ENCODE measurements at places on chromosomes 6 and 20.

- no peak for DNase-seq
Measured at GRCh38 chr6:126063512-126064146, 77.3 kb downstream of the TRMT11 start.

DNA sequence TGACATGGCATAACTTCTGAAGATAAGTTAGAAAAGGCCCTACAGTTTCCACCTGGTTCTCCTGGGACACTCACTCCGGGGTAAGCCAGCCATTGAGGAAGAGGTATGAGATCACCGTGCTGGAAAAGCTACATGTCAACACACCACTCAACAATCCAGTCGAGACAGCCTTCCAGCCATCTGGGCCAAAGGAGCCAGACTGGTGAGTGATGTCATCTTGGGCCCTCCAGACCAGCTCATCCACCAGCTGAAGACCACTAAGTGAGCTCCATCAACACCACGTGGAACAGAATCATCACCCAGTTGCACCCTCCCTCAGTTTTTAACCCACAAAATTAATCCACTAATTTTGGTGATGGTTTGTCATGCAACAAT lies 32.3 kb upstream of the RSPO4 start:
- no peak for DNase-seq

DNA sequence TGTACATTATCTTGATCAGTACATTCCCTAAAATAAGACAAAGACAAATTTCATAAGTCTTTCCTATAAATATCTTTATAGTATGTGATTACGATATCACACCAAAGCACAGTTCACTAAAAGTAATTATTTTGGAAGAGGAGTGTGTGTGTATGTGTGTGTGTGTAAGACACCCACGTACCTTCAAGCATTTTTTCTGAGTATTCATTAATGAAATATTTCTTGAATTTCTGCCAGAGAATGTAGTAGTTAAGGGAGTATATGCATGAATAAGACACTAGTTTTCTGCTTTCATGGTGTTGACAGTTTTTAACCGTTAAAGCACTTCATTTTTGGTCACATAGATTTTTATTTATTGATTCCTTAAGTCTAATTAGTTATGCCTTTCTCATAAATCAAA lies 36.8 kb downstream of the MANEA start:
- no peak for DNase-seq

DNA sequence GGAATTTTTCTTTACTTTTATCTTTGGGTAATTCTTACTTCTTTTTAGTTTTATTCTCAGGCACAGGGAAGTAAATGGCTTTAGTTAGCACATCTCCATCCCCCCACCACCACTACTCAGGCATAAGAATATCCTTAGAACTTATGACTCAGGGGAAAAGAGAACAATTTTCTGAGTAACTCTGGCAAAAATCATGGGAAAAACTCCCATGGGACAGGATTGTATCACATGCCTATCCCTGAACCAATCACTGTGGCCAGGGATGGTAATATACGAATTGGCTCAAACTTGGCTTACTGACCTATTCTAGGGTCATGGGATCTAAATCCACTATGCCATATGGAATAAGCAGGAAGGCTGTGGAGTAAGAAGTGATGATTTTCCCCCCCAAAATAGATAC lies 339.1 kb downstream of the BTBD3 start:
- DNase-seq = no peak

- no peak for DNase-seq
Measured at GRCh38 chr6:122283884-122284283, 115.6 kb upstream of the HSF2 start.

DNA sequence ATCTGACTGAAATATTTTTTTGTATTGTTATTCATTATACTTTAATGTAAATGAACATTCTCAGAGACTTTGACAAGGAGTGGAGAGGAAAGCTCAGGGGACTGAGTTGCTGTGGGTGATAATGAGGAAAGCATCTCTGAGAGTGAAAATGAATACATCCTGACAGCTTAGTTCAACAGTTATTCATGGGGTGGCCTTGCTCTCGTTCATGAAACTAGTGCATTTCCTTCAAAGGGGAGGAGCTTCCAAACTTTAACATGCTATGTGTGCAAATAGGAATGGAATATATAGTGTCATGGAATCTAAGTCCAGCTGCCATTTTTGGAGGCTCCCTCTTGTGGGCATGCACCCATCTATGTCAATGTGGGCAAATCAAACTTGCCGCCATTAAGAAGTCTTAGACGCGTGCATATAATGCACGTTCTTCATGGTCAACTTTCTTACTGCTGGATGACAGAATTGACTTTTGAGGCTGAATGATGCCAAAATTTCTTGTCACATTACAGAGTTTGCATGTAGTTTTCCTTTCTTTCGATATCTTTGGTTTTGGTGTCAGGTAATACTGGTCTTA lies 124.3 kb upstream of the TMEM170B start:
- DNase-seq = no peak

DNA sequence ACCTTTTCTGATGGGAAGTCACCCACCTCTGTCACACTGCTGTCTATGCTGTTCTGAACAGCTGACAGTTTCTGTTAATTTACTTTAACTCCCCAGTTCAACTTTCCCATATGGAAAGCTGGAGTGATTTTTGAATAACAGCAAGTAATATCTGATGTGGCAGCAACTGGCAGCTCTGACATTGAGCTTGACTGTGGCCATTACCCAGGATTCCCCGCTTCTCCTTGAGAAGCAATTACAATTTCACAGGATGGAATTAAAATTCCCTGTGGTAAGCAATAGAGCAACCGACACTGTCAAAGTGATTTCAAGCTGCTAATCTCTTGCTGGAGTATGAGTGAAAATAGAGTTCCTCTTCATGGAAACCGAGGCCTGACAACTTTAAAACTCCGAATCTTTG lies 348.1 kb upstream of the SOX4 start:
- DNase-seq = no peak

DNA sequence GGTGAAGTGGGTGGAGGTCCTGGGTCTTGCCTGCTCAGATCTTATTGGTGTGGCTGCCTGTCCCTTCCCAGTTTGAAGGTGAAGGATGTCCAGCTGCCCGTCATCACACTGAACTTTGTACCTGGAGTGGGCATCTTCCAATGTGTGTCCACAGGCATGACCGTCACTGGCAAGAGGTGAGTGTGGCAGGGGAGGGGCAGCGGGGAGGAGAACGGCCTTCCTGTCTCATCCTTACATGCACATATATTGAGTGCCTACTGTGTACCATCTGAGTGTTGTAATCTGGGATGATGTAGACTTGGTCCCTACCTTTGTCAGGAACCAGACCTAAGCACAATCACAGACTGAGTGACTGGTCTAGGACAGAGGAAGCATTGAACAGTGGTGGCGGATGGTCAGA lies 2.7 kb downstream of the BPIFB6 start:
- no peak for DNase-seq

DNA sequence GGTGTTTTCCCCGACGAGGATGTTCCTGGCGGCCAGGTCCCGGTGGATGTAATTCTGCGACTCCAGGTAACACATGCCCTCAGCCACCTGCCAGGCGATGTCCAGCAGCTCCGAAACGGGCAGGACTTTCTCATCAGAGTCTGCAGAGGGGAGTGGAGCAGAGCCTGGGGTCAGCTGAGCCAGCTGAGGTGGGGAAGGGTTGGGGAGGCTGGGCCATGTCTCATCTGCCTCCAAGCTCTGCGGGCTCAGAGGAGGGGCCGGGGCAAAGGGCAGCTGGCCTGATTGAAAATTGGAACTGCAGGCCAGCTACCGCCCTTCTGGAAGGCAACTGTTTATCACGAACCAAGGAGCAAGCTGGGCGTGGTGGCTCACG lies 6.4 kb downstream of the PTK6 start:
- DNase-seq = peak; percentile 24

DNA sequence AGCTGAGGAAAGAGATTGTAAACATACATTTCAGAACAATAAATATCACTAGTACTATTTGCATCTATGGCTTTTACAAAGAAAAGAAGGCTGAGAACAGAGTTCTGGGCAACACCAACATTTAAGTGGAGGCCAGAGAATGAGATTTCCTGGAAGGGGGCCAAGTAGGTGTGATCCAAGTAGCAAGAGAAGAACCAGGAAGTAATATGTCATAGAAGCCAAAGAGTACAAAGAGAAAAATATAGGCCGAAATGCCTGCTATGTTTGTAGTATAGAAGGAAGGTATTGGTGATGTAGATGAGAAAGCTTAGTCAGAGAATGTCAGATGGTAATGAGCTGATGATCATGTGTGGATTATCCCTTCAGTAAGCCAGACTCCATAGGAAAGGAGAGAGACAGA lies 94.5 kb downstream of the PERP start:
- no peak for DNase-seq

GRCh38 chr6:42088101-42088591 lies 37.8 kb downstream of the TAF8 start:
- no peak for DNase-seq

DNA sequence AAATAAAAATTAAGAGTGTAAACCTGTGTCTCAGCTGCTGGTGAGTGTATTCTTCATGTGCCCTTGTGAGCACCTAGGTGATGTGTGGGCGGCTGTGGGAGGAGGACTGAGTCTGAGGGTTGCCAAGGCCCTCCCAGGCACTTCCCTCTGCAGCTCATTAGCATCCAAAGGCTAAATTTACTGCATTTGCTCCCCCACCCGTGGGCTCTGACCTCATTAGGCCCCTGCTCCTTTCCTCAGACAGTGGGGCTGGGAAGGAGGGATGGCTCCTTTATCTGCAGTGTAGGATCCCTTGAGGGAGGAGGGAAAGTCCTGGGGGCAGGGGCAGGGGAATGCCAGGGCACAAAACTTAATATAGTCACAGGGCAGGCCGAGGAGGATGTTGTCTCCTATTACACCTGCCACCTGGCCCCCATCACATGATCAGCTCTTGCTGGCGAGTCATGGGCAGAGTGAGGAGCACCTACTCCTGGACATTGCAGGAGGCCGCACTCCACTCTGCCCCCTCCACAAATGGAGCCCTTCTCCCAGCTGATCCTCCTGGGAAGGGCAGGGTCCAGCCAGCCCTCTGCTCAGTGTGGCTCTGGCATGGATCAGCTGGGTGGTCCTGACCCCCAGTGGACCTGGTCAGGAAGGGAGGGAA lies 133.2 kb downstream of the MRPL14 start:
- DNase-seq = peak; percentile 39

GRCh38 chr20:40652441-40652987 lies 36.5 kb downstream of the MAFB start:
- peak; percentile 57 for DNase-seq

DNA sequence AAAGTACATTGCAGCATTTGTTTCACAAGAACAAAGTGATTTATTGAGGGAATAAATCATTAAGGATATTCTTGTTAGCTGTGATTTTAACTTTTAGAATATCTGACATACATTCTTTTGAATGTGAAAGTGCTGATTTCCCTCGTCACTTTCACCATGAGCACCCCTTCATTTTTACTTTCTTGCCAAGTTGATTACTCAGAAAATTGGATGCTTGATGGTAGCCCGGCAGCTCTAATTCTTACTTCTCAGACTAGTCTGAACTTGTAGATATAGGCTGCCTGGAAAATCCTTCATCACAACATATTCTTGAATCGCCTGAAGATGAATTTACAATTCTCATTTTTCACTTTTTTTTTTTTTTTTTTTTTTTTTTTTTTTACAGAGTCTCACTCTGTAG lies 147.1 kb upstream of the SMLR1 start:
- no peak for DNase-seq

GRCh38 chr6:25699649-25700048 lies 47.6 kb downstream of the SCGN start:
- DNase-seq = no peak

GRCh38 chr6:25179051-25179778 lies 100.0 kb upstream of the CARMIL1 start:
- DNase-seq = no peak

GRCh38 chr6:40460380-40460779 lies 126.8 kb downstream of the LRFN2 start:
- no peak for DNase-seq

DNA sequence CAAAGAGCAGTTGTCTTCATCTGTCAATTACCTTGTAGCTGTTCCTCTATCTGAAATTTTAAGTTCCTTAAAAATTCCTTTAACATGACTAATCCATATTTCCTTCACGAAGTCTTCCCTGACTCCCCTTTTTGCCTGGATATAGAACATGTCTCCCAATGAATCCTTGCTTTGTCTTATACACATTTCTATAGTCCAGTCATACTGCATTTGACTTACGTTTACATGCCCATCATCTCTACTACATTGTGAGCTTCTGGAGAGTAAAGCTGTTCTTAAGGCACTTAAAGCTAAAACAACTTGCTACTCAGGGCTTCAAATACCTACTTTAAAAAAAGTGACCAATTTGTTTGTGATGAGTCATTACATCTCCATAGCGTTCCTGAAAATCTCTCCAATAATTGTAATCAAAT lies 4.9 kb downstream of the REV3L start:
- DNase-seq = no peak

DNA sequence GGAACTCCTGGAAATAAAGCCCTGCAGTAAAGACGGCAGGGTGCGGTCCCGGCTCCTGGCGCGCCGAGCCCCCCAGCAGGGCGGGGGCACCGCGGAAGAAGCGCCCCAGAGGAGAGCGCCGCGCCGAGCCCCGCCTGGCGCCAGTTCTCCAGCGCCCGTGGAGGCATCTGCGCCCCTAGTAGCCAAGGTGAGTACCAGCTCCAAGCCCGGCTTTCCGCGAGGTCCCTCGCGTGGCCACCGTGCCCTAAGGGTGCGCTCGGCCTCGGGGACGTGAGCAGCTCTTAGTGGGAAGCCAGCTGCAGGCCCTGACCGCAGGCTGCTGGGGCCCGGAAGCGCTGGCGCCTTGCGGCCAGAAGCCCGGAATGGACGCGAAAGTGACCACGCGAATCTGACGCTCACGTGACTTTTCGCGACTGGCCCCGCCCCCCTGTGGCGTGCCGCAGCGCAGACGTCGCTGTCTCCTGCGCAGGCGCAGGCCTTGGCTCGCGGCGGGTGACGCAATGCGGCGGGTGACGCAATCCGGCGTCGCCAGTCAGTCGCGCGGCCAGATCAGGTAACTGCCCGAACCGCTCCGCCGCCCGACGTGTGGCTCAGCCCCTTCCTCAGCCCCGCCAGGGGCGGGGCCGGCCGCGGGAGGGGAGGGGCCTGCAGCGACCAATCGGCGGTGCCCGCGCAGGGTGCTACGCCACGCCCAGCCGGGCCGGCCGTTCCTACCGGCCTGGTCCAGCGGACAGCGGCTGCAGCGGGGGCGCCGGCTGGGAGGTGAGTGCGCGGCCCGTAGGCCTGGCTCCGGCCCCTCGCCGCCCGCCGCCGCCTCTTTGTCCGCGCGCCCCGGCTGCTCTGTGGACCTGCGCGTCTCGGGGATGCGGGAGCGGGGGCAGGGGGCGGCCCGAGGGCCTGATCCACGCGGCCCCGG lies at the start of gene GZF1:
Gene GZF1 (plus strand): TSS at position 707 of the 916 bp plus-strand sequence. CDS start 2,202 bp downstream, outside the sequence.
- peak; percentile 100 for DNase-seq

DNA sequence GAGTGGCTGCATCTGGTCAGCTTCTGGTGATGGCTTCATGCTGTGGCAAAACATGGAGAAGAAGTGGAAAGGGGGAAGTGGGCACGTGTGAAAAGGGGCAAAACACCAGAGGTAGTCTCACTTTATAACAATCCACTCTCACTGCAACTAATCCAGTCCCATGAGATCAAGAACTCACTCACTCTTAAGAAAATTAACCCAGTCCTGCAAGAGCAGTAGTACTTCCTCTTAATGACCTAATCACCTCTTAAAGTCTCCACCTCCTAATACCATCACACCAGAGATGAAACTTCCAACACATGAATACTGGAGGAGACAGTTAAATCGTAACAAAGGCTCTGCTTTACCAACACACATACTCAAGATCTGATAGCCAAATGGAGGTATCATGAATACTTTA lies 152.6 kb downstream of the THEMIS start:
- DNase-seq = no peak
